Tibial artery (tissue), 4 donors: ENCODE measurements at places on chromosomes 2 and 18.

DNA sequence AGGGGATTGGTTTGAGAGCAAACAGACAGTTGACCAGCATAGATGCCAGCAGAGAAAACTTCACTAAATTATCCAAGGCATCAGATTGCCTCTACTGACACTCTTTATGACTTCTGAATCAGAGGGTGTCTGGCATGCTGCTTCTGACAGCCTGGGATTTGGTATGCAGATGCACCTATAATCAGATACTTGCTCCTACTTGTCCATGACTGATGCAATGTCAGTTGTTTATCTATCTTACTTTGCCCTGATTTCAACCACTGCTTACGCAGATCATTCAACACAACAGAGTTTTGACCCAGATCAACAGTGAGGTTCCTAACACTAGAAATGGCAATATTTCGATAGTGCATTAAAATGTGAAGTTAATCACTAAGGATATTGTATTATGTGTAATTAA, 22.6 kb upstream of the CALCRL start:
- no peak for DNase-seq

GRCh38 chr18:3679241-3679640, 229.3 kb downstream of the TGIF1 start:
- no peak for DNase-seq

- no peak for DNase-seq
Observed at GRCh38 chr2:15293262-15293937, 267.7 kb downstream of the NBAS start.

- no peak for DNase-seq
Observed at GRCh38 chr2:157899125-157899839, 23.2 kb upstream of the ACVR1 start.

GRCh38 chr18:58937071-58937886, 72.6 kb downstream of the ZNF532 start:
- DNase-seq = no peak

- no peak for DNase-seq
Observed at GRCh38 chr2:241366678-241367077, 10.6 kb downstream of the FARP2 start.
